ENCODE measurements at places on chromosomes 13 and 19.

DNA sequence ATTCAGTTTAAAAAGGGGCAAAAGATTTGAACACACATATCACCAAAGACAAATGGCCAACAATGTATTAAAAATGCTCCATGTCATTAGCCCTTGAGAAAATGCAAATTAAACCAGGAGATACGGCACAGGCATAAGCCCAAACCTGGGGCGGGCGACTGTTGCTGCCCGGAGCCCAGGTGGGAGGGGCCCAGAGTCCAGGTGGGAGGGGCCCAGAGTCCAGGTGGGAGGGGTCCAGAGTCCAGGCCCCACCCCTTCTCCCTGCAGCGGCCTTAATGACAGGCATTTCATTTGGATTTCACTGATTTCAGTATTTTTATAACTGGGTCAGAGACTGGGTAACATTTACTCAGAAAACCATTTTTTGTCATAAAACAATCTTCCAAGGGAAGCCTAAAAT is 78.2 kb downstream of the RASA3 start:
- DNase-seq, result no peak

- no peak for DNase-seq
Measured at GRCh38 chr19:49104229-49104864, 9.8 kb upstream of the LIN7B start.

DNA sequence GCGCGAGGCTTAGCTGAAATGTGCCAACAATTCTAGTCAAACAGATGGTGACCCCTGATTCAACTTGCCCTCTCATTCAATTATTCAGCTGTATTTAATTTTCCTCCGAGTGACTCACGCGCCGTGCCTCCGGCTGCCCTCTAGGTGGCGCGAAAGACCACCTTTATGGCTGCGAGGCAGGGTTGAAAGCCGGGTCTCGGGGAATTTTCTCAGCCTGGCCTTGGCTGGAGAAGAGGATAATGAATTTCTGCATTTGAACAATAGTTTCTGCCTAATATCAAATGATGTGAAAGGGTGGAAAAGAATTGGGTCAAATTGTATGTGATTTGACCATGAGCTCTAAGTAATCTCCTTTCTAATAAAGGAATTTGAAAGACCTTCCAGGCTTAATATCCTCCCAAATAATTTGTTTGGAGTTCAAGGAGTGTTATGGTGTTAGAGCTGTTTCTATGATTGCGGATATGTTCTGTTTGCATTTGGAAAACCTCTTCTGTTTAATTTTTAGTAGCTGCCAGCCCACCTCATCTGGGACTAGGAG is 310.9 kb downstream of the ZNF536 start:
- no peak for DNase-seq

GRCh38 chr19:57671124-57671895 is 2.6 kb downstream of the ZSCAN4 start:
- no peak for DNase-seq

GRCh38 chr13:76913898-76914297 is 27.7 kb upstream of the KCTD12 start:
- DNase-seq, result no peak

DNA sequence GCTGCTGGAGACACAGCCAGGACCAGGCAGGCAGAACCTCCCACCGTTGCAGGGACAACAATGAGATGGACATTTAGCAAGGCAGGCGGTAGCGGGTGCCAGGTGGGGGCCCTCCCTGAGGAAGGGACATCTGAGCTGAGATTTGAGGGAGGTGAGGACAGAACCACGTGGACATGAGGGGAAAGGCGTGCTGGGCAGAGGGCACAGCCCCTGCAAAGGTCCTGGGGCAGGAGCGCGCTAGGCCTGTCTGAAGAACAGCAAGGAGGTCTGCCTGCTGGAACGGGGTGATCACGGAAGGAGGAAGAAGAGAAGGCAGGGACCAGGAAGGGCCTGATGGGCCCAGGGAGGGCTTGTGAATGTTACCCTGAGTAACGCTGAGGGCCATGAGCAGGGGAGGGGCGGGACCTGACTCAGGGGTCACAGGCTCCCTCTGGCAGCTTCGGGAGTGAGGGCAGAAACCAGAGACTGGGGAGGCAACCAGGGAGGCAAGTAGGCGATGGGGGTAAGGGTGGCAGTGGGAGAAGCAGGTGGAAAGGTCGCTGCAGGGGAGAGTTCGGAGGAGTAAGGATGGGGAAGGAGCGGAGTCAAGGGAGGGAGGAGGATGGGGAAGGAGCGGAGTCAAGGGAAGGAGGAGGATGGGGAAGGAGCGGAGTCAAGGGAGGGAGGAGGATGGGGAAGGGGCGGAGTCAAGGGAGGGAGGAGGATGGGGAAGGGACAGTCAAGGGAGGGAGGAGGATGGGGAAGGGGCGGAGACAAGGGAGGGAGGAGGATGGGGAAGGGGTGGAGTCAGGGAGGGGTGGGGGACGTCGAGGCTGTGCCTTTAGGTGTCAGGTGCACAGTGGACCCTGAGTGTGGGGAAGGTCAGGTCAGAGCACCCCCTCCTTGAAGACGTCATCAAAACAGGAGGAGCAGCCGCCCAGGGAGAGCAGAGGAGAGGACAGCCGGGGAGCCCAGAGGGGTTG is 15.7 kb upstream of the B3GNT3 start:
- no peak for DNase-seq

DNA sequence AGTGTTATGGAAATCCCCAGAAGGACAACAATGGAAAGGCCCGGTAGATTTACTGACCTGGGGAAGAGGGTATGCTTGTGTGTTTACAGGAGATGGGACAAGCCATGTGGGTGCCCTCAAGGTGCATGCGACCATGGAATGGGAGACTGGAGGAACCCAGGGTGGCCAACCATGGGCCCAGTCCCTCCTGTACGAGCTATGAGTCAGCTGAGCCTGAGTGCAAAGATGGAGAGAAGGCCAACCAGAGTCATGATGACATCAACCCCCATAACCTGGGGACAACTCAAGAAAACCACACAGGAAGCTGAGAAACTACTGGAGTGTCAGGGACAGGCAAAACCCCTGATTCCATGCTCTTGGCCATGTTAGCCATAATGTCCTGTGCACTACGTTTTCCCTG is 7.8 kb downstream of the ZNF350 start:
- DNase-seq, result no peak

- no peak for DNase-seq
Measured at GRCh38 chr19:55206664-55207500, 2.4 kb downstream of the PTPRH start.

DNA sequence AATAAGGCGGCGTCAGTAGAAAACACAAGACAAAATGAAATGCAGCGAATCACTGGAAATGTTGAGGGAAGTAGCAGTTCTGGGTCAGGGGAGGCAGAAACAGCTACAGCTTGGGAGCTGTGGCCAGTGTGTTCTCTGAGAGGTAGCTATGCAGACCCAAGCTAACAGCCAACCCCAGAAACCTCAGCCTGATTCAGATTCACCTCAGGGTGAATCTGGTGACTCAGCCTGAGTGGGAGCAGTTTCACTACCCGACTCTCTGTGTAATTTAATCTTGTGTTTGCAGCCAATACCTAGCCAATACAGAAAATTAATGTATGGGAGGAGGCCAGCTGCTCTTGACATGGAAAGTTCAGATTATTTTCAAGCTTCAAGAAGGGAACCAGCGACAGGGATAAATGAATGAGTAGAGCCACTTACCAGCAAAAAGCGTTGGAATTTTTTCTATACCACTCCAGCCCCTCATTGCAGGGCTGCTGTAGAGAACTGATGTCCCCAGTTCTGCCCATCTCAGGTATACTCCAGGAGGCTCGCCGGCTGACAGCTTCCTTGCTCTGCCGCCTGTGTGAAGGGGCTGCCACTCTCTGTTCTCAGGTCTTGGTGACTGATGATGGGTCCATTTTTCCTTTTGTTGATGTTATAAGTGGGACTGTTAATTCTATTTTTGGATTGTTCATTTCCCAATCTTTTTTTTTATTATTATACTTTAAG is 8.9 kb downstream of the IGFL3 start:
- no peak for DNase-seq

GRCh38 chr13:45545686-45546409 is 69.7 kb downstream of the ERICH6B start:
- no peak for DNase-seq

DNA sequence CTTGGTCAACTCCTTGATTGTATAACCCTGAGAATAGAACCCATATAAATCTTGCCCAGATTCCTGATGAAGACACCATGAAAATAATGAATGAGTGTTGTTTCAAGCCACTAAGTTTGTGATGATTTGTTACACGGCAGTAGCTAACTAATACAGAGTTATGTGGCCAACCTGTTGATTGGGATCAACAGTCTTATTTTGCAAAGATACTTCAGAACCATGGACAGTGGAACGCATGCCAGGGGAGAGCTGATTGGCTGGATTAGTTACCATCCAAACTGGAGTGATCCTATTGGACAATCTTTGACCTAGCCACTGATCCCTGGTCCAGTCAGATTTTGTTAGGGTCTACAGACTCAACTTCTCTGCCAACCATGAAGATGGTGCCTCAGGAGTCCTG is 26.6 kb downstream of the CD70 start:
- DNase-seq, result no peak

DNA sequence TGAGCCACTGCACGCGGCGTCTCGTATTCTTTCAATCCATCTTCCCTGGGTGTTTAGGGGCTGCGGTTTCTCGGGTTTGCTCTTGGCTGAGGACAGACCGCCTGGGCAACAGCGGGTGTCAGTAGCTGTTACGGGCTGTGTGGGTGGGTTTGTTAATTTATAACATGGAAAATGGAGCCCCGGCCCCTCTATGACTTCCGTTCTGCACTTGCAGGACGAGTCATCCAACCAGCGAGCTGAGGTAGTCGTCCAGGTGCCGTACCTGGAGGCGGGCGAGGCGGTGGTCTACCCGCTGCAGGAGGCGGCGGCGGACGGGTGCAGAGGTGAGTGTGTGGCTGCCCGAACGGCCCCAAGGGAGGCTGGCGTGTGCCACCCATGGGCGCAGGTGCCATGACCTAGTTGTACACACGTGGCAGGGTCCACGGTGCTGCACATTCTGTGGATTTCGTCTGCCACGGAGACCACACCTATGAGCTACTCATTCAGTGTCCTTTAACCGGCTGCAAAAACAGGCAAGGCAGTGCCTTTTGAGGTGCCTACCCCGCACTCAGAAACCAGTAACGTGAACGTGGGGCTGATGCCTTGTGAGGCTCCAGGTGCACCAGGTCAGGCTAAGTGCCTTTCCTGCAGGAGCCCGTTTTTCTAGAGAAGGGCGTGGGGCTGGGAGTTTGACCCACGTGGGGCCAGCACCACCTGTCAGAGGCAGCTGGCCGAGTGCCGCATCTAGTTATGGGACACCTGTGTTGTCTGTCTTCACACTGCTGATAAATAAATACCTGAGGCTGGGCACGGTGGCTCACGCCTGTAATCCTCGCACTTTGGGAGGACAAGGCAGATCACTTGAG is 10.9 kb downstream of the POLR2E start:
- DNase-seq, result no peak

DNA sequence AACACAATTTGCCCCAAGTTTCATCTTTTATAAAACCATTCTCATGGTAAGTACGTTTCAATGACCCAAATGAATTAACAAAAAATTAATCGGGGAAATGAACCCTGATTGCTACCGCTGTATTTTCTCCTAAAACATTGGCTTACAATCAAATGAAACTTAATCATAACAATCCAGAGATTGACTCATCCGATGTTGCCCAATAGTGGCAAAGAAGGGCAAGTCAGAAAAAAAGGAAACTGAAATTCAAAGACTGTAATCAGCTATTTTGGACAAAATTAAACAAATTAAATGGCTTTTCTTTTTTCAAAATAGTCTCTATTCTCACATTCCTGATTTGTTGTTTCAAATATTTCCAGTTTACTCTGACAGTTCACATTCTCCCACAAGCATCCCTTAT is 3.9 kb upstream of the ACOD1 start:
- DNase-seq, result no peak

DNA sequence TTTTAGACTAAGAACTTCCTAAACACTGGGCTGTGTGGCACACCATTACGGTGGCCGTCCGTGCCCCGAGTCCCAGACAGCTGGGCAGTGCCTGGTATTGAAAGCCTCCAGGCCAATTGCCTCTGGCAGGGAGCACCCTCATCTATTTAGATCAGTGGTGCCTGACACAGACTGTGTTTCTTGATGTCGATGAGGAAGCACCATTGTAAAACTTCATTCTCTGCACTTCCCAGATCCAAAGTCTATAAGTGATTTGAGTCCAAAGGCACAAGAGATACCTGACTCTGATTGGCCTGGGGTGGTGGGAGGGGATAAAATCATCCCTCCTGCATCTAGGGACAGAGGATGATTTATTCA is 8.5 kb upstream of the STK24 start:
- no peak for DNase-seq

- DNase-seq, result no peak
Measured at GRCh38 chr13:51879133-51879532, 17.4 kb downstream of the CCDC70 start.

DNA sequence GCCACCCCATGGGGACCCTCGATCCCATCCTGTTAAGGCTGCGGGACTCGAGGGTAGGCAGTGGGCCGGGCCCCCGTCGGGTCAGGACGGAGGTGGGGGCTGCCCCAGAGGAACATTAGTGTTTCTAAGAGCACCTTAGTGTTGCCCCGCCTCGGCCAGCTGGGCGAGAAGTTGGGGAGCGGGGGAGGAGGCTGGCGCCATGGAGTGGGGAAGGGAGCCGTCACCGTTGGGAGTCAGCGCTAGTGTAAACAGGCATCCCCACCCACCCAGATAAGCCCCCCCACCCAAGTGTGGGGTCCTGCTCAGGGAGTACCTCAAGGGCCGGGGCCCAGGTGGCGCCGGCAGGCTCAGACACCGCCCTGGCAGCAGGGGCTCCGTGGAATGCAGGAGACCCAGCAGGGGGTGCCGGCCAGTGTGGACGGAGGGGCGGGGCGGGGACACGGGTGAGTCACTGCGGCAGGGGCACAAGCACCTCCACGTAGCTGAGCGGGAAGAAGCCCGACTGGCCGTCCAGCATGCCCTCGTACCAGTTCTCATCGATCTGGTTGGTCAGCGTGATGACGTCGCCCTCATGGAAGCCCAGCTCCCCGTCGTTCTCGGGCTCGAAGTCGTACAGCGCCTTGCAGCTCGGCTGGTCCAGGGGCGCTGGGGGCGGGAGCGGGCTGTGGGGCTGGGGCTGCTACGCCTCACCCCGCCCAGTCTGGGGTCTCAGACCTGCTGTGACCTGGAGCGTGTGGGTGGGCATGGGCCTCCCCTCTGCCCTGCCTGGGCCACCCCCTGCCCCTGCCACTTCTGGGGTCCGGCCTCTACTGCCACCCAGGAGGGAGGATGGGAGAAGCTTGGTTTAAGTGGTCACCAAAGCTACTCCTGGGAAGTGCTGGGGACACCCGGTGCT is 18.0 kb downstream of the MPND start:
- no peak for DNase-seq

DNA sequence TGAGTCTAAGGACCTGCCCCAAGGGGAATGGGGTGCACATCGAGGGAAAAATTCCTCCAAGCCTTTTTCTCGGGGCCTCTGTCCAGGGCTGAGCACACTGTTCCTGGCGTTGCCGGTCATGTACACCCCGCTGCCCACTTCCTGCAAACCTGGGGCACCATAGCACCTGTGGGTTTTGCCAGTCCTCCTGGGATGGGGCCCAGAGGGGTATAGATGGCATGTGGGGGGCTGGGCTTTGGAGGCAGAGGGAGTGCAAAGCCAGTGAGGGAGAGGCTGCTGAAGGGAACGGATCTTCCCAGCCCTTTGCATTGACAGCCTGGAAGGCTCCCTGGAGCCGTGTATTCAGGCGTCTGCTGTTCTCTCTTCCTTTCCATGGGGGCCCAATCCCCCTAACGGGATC is 187.3 kb downstream of the ZNF536 start:
- DNase-seq, result no peak

Measured in activated CD4-positive, CD25-positive, alpha-beta regulatory T cell (primary cell).